HEK293T (cell line): ENCODE measurements at places on chromosomes 16 and 17.

GRCh38 chr16:12685806-12686205 lies 117.9 kb downstream of the CPPED1 start:
- no peak for DNase-seq

DNA sequence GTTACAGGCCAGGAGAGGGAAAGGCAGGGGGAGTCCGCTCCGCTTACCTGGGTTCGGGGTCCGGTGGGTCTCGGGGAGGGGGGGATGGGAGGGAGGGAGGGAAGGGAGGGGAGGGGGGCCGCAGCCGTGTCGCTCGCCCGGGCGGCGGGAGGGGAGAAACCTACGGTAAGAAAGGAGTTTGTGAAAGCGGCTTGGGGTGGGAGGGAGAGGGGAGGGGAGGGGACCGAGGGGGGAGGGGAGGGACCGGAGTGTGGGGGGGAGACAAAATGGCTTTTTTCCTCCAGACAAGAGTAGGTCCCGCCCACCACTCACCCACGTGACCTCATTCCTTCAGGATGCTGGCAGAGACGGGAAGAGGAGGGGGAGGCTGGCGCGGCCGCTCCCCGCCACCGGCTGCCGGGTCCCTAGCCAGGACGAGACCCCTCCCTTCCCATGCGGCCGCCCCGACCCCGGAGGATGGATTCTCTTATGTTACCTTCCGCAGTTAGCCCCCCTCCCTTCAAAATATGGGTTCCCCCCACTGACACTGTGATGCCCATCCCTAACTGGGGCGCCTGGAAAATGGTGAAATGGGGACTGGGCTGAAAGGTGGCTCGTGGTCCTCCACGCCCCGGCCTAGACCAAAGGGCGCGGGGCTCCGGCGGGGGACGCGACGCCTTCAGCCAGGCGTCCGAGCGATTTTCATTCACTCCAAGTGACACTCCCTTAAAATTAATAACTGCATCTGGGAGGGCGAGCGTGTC lies at the start of gene PCGF2:
Gene PCGF2, minus strand, starts transcription at position 188 of the 743 bp plus-strand sequence. CDS start 7,934 bp downstream, outside the sequence.
- DNase-seq: peak; percentile 70

GRCh38 chr17:1789936-1790335 lies 28.1 kb downstream of the SERPINF1 start:
- DNase-seq: no peak

GRCh38 chr16:49602976-49603310 lies 229.3 kb downstream of the C16orf78 start:
- no peak for DNase-seq

DNA sequence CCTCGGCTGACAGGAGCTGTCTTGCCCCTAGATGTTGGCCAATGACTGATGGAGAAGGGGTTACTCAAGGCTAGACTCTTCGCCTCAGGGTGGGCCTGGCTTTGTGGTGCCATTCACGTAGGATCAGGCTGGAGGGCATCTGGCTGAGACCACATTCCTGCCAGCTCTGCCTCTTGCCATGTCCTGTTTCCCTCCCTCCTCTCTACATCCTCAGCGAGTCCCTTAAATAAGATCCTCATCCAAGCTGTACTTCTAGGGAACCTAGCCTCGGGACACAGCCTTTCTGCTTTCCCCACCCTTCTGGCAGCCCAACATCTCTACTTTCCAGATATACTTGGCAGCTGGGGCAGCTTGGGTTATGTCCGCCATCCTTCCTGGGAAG lies 27.9 kb upstream of the EFCAB13 start:
- DNase-seq: no peak

DNA sequence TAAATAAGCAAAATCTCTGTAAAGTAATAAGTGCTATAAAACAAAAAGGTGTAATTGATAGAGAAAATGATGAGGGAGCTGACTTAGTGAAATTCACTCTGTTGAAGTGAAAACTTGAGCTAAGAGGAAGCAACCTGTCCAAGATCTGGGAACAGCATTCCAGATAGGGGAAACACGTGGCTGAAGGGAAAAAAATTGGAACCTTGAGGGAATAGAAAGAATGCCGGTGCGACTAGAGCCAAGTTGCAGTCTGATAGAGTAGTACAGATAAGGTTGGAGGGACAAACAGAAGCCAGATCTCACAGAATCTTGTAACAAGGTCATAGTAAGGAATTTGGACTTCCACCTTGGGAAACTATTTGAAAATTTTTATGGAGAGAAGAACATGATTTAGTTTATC lies 623 bp upstream of the DDX52 start:
- DNase-seq: no peak

- peak; percentile 21 for DNase-seq
Measured at GRCh38 chr16:20901436-20902112, 1.0 kb downstream of the LYRM1 start.

DNA sequence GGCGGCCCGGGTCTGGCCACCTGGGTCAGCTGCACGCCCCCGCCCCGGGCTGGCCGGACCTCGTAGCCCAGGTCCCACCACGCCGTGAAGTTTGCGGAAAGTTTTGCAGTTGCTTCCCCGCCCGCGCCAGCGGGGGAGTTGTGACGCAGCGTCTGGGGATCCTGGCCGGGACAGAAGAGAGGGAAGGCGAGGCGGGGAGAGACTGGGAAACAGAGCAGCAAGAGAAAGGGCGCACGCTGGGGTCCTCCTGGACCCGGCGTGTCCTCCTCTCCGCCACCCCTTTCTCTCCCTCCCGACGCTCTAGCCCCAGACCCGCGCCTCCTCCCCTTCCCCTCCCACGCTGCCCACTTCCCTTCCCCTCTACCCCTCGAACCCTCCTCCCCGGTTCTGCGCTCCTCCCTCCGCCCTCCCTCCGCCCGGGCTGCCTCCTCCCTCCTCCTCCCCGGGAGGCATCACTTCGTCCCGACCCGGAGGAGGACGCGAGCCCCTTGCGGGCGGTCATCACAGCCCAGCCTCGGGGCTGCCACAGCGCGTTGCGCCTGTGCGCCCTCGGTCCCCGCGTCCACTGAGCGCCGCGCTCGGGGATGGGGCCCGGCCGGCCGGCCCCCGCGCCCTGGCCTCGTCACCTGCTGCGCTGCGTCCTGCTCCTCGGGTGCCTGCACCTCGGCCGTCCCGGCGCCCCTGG lies at the start of gene MRC2:
Gene MRC2, plus strand, starts transcription at position 452 of the 685 bp plus-strand sequence. Its CDS starts 133 bp downstream, at position 585.
- peak; percentile 69 for DNase-seq

GRCh38 chr17:60326702-60327101 lies 65.2 kb downstream of the USP32 start:
- DNase-seq: no peak

GRCh38 chr17:78400581-78401240 lies 22.3 kb downstream of the PGS1 start:
- no peak for DNase-seq

GRCh38 chr16:11610580-11610979 lies 23.9 kb upstream of the LITAF start:
- no peak for DNase-seq
